Cortex of kidney (tissue), 1 donor: ENCODE measurements at places on chromosomes 5 and 9.

GRCh38 chr9:82223442-82223841 is 234.9 kb downstream of the SPATA31D1 start:
- DNase-seq: no peak

- DNase-seq: no peak
These were observed 105.4 kb downstream of the DAPK1 start for GRCh38 chr9:87602933-87603643.

- no peak for DNase-seq
These were observed 72.1 kb upstream of the BRINP1 start for GRCh38 chr9:119441338-119441737.

GRCh38 chr9:17462869-17463464 is 115.9 kb upstream of the SH3GL2 start:
- no peak for DNase-seq

GRCh38 chr5:150113047-150113744 is 26.8 kb upstream of the CSF1R start:
- no peak for DNase-seq

- DNase-seq: no peak
These were observed 111.0 kb downstream of the CD180 start for GRCh38 chr5:67085616-67086015.

- no peak for DNase-seq
These were observed 94.1 kb upstream of the ADAMTS2 start for GRCh38 chr5:179439181-179439985.
